ENCODE measurements at places on chromosomes 5 and 9.

DNA sequence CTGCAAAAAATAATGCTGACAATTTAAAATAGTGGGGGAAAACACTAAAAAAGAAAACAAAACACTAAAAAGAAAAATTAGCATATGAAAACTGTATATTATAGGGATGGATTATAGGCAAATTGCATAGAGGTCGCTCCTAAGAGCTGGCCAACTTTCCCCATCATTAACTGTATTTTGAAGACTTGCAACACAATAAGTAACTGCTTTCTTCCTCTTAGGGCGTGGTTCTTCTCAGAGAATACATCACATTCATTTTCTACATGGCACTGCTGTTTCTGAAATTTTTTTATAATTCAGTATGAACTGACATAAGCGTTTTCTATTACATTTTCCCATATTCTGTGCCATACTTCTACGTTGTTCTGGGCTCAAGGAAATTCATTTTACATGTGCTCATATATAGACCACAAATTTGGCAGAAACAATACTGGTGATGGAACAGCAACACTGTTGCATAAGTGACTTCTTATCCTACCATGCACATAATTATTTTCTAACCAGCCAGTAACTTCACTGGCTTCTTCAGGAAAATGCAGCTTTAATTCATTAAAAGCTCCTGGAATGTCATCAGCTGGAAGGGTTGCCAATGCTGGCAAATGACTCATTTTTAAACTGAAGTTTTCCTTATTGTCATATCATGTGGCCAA is 171.2 kb upstream of the DMAC1 start:
- no peak for DNase-seq

GRCh38 chr9:98796364-98797101 is at the start of gene ANKS6:
TSS of gene ANKS6 (minus strand) at chr9:98796555. CDS start at chr9:98796491, 64 bp downstream.
- DNase-seq = peak; percentile 80

DNA sequence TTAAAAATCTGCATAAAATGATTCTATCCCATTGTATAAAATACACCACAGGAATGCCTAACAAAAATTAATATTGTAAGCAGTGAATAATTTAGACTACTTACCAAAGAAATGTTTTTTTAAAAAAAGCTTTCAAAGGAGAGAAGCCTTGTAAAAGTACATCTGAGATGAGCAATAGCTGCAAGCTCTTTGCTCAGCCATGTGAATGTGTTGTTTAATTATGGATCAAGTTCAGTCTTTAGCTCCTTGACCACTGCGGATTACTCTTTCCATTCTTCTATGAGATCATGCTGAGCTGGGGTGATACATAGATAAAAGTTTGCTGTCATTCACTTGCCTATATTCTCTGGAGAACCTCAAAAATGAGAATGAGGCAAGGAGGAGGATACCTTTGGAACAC is 782.4 kb upstream of the ZNF608 start:
- no peak for DNase-seq

DNA sequence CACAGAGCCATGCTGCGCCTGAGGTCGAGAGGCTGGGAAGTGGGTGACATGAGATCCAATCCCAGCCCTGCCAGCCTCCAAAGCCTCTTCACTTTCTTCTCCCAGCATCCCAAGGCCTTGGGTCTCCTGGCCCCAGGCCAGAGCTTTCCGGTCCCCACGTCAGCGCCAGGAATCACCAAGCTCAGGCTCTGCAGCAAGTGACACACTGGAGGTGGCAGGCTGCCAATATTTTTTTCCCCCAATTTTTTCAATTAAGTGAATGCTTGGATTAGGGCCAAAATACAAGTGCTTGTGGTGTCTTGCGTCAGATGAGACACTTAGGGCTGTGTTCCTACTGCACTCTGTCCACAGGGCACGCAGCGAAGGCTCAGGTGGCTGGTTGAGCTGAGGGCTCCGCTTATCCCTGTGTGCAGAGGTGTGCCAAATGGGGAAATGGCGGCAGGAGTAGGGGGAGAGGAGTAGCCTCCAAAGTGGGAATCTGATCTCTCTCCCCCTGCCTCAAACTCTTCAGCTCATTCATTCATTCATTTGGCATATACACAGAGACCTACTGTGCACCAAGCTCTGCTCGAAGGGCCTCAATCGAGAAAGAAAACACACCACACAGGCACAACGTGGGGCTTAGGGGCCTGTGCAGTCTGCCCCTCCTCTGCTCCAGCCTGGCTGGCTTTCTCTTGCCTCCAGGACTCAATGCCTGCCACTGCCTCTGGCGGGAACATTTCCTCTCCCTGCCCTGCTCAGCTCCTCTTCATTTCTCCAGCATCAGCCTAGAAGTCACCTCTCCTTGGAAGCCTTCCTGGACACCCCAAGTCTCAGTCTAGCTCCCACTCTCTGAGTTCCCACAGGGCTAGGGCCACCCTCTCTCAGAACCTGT is 16.6 kb downstream of the SH3PXD2B start:
- DNase-seq = no peak

DNA sequence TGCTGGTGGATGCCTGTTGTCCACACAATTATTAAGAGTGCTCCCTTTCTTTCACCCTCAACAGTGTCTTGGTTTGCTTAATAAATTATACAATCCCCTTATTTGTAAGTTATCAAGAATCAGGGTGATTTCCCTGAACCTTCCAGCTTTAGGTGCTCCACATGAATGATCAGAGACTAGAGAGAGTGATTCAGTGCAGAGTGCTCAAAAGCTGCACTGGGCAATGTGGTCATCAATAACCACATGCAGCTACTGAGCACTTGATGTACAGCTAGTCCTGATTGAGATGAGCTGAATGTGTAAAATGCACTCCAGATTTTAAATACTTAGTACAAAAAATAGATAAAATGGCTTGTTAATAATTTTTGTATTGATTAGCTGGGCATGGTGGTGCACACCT is 76.8 kb upstream of the TRIO start:
- no peak for DNase-seq

All from NAMALWA (cell line).